Skeletal muscle tissue (tissue), 5 donors: ENCODE measurements at places on chromosomes 2 and 18. TPM values are rescaled to one million over a fixed set of nuclear protein-coding genes. Genes with fewer than 3 reads are reported as not detected.

BCL11A gene
- total RNA-seq: 4.2 TPM

BCL2L11 gene
- 6.3 TPM for total RNA-seq

SLC5A7 gene
- under 0.01 TPM for total RNA-seq

DPY30 gene
- 25.1 TPM for total RNA-seq

C2orf80 gene
- total RNA-seq: not detected
